CD8-positive, alpha-beta memory T cell (primary cell): ENCODE measurements at places on chromosomes 12 and 14. TPM values are rescaled to one million over a fixed set of nuclear protein-coding genes. Genes with fewer than 3 reads are reported as not detected.
A peak's percentile ranks its signal among the peaks of the same experiment; 100 is the strongest.

GRCh38 chr12:32312049-32312670 lies 87.2 kb upstream of the FGD4 start:
- no peaks in the 10 kb centered on the region for H3K4me1 ChIP-seq
- no peaks in the 10 kb centered on the region for H3K36me3 ChIP-seq
- H3K27me3 ChIP-seq: no peaks in the 10 kb centered on the region

- no peaks in the 10 kb centered on the region for H3K4me1 ChIP-seq
- H3K27ac ChIP-seq: no peak within 1 kb of the TSS
- H3K27me3 ChIP-seq: no peaks in the 10 kb centered on the region
Observed at GRCh38 chr14:94560751-94561655, at the start of gene SERPINA4. SERPINA4 (plus strand) TSS chr14:94561442; CDS start chr14:94563483, 2,041 bp downstream.

- no peak overlapping the region for H3K27ac ChIP-seq
- H3K4me3 ChIP-seq: no peak overlapping the region
- H3K4me1 ChIP-seq: no peaks in the 10 kb centered on the region
- no peaks in the 10 kb centered on the region for H3K36me3 ChIP-seq
- H3K27me3 ChIP-seq: no peaks in the 10 kb centered on the region
- DNase-seq: no peak
Observed at GRCh38 chr14:25832585-25832984, 765.2 kb downstream of the NOVA1 start.

DNA sequence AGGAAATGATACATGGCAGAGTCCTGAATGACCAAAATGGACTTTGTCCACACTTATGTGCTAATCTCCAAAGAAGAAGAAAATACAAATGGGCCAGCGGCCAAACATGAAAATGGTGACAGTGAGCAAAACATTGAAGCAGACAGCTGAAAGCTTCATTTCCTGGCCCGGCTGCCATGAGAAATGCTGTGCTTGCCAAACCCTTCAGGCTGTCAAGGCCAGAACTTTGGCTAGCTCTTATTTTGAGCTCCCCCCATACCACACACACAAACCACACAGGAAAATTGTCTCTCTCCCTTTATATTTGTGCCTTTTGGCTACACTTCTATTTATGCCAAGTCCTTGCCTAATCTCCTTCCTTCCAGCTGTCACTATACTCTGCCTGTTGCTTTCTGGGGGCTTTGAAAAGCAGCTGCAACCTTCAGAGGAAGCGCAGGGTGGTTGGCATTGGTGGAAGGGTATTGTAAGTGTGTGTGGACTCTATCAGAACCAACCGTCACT lies 323.8 kb downstream of the RAD51B start:
- H3K36me3 ChIP-seq: no peaks in the 10 kb centered on the region
- no peaks in the 10 kb centered on the region for H3K27me3 ChIP-seq
- H3K27ac ChIP-seq: no peak overlapping the region
- DNase-seq: no peak
- no peak overlapping the region for H3K4me3 ChIP-seq

Gene SERPINA9
- total RNA-seq: not detected

Gene FAM181A
- not detected for total RNA-seq

GRCh38 chr12:103520686-103521215 lies 25.0 kb upstream of the C12orf42 start:
- H3K27me3 ChIP-seq: no peaks in the 10 kb centered on the region
- H3K36me3 ChIP-seq: no peaks in the 10 kb centered on the region
- H3K27ac ChIP-seq: no peak overlapping the region
- no peak overlapping the region for H3K4me3 ChIP-seq
- DNase-seq: no peak

DNA sequence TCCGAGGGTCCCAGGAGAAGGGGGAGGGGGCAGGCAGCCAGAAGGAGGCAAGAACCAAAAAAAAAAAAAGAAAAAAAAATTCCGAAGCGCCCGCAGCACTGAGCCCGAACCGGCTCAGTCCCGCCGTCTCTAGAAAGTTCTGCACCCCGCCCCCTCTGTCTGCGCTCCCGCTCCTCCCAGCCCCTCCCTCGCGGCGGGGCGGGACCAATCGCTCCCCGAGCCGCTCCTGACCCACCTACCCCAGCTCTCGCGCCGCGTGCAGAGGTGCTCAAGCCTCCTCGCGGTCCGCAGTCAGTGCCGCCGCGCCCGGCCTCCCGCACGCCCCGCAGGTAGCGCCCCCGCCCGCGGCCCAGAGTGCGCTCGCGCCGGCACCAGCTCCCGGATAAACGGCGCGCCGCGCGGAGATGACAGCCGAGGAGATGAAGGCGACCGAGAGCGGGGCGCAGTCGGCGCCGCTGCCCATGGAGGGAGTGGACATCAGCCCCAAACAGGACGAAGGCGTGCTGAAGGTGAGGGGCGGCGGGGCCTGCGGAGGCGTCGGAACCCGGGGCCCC lies at the start of gene FKBP4:
TSS of gene FKBP4 (plus strand) at position 235 of the 554 bp plus-strand sequence. CDS start at position 405, 170 bp downstream.
- peaks cover 27% of the 10 kb centered on the region for H3K36me3 ChIP-seq
- H3K4me1 ChIP-seq: peaks cover 21% of the 10 kb centered on the region
- peak within 1 kb of the TSS; percentile 66 for H3K4me3 ChIP-seq
- peak; percentile 91 for DNase-seq

Gene GDF11
- 13.5 TPM for total RNA-seq
